ENCODE measurements at places on chromosomes 2 and 18.

GRCh38 chr2:172674034-172674967 is 61.3 kb upstream of the RAPGEF4 start:
- no peak for DNase-seq

GRCh38 chr2:4354164-4354563 is 650.8 kb downstream of the DCDC2C start:
- no peak for DNase-seq

- no peak for DNase-seq
Observed at GRCh38 chr2:129400826-129401225, 578.6 kb upstream of the RAB6C start.

GRCh38 chr18:49890041-49890440 is 76.7 kb upstream of the ACAA2 start:
- no peak for DNase-seq

GRCh38 chr18:75074196-75075015 is 134.5 kb downstream of the PTGR3 start:
- no peak for DNase-seq

DNA sequence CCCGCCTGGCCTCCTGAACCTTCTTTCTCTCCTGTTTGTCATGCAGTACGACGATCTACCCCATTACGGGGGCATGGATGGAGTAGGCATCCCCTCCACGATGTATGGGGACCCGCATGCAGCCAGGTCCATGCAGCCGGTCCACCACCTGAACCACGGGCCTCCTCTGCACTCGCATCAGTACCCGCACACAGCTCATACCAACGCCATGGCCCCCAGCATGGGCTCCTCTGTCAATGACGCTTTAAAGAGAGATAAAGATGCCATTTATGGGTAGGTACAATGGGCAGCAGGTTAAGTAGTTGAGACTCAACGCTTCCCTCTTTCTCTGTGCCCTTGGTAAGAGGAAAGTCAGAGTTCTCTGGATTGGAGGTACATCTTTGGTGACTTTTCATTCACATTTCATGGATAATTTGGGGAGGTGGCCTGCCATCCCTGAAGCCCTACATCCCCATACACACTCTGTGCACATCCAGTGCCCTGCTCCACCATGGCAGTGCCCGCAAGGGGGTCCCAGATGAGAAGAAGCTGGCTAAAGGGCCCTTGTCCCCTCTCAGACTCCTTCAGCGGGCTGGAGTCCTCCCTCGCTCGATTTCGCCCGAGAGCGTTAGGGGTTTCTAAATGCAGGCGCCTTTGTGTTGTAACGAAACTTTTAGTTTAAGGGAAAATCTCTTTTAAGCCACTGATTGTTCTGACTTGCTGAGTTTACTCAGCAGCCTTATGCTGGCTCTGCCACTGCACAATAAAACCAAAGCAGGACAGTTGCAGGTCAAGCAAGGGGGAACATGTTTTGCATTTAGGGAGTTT is 3.0 kb downstream of the MEIS1 start:
- no peak for DNase-seq

DNA sequence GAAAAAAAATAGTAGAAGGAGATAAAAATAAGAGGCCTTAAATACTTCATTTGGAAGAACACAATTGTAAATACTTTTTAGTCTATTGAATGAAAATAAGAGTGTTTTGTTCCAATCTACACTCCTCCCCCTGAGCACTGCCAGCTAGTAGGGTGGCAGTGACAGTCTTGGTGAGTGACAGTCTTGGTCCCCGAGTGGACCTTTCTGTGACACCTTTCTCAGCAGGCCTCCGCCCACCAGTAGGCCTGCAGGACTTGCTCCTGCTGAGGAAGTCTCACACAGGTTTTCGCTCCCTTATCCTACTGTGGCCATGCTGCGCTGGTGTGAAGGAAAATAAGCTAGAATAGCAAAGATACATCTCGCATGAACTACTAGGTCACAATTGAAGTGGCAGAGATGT is 666.8 kb downstream of the NR4A2 start:
- DNase-seq: no peak

- no peak for DNase-seq
Observed at GRCh38 chr2:70982971-70983370, 4.5 kb downstream of the ANKRD53 start.

DNA sequence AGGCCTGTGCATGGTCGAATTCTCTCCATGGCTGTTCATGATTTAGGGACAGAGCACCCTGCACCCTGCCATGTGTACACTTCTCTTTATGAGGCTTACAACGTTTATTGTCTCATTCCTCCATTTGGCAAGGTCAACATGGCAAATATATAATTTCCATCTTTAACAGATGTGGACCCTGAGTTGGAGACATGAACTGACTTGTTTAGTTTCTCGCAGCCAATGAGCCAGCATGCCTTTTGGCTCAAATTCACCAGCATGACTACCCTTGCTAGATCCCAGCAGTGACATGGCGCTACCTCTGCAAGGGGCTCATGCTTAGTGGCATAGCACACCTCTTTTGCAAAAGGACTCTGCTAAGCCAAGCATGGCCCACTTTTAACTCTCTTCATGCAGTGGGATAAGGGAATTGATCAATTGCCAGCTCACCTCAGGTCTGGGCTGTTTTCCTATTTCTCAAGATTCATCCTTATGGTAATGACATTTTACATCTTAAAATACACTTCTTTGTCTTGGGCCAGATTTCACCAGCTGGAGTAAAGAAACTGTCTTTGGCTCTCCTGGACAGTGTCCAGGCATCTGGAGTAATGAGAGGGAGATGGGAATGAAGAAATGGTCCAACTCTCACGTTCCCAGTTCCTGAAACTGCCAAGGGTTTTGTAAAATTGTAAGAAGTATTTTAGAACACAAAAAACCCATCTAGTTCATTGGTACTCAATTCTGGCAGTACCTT is 159.5 kb downstream of the SETBP1 start:
- DNase-seq: no peak

DNA sequence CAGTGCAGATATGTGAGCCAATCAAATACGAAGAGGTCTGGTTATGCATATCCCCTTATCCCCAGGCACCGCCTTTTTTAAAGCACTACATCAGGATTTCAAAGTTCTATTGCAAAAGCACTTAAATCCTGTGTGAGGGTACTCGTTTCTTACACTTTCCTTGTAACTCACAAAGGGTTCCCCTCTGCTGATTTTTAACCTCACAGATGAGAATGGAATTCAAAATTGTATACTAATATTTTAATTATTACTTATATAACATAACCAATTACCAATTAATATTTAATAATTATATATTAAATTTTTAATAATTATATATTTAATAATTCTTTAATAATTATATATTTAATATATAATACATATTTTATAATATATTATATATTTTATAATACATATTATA is 126.2 kb upstream of the MAPRE2 start:
- DNase-seq: no peak

DNA sequence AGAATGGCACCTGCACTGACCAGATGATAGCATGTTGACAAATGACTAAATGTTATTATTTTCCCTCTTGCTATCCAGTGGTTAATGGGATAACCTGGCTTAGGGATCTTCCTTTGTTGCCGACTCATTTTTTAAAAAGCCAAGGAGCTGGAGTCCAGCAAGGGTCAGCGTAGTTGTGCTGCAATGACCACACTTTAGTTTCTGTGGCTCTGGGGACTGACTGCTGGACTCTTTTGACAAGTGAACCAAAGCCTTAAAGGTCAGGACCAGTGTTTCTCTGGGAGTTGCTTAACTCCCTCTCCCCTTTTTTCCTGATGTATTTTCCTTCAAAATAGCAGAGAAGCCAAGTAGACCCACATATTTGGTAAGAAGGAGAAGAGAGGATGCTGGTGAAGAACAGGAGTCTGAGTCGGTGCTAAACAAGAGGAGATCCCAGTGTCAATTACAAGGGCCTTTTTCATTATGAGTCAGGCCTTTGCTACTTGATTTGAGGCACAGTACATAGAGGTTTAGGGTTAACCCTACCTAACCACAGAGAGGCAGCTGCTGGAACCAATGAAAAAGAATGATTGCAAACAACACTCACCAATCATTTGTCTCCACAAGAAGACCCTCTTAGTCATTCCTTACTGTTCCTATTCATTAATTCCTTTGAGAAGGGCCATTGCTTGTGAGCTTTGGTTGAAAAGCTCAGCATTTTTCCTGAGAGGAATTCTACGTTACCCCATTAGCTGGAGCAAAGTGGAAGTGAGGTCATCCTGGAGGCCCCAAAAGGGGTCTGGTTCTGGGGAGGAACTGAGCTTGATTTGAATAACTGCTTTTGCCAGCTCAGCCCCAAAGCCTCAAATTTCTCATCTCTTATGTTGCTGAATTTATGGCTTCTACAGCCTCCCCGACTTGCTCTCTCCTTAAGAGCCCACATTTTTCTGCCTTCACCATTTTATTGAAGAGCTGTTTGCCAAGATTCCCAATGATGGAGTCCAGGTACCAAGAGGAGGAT is 137.6 kb upstream of the HNMT start:
- DNase-seq: no peak

DNA sequence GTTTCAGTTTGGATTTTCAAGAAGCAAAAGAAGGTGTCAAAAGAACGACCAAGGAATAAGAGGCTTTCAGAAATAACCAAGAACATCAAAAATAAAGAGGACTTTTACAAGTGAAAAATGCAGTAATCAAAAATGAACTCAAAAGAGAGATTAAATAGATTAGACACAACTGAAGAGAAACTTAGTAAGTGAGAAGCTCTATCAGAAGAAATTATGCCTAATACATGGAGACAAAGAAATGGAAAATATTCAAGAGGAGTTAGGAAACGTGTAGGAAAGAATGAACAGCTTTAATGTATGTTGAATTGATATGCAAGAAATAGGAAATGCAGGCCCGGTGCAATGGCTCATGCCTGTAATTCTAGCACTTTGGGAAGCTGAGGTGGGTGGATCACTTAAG is 145.8 kb downstream of the ACOXL start:
- DNase-seq: no peak

DNA sequence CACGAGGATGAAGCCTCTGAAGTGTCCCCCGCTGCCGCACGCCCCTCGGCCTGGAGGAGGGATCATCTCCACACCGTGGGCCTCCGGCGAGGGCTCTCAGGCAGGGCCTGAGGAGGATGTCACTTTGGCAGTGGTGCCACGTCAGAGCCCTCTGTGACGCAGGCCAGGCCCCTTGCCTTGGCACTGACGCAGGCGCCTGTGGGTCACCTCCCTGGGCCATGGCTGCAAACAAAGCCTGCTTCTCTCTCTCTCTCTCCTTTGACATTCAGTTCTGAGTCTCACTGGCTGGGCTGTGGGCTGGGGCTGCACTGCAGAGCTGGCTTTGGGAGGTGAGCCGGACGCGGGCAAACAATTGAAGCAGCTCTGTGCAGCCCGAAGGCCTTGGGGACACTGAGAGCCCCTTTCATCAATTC is 273.7 kb downstream of the TWIST2 start:
- DNase-seq: no peak

DNA sequence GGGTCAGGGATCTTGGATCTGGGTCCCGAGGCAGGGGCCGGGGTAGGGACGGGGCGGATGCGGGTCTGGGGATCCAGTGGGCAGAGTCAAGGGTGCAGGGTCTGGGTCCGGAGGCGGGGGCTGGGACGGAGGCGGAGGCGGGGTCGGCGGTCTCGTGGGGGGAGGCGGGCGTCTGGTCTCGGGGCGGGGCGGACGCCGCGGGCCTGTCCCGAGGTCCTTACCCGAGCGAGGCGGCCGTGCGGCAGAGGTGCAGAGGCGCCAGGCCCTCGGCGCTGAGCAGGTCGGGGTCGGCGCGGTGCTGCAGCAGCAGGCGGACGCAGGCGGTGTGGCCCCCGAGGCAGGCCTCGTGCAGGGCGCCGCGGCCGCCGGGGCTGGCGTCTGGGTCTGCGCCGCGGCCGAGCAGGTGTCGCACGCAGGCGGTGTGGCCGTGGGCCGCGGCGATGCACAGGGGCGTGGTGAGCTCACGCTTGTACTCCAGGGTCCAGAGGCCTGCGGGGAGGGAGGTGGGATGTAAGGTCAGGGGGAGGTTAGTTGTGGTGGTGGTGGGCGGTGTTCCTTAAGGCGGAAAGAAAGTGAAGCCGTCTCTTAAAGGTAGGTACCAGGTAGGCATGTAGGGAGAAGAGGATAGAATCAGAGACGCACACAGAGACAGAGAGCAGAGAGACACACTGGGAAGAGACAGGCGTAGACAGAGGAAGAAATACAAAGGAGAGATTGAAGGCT is 26.6 kb downstream of the ASB18 start:
- no peak for DNase-seq

GRCh38 chr2:157480182-157480961 is 36.5 kb upstream of the CYTIP start:
- DNase-seq: no peak

GRCh38 chr2:209938906-209939305 is 63.5 kb upstream of the RPE start:
- DNase-seq: no peak

GRCh38 chr18:76260941-76261472 is 234.0 kb downstream of the ZNF516 start:
- no peak for DNase-seq

DNA sequence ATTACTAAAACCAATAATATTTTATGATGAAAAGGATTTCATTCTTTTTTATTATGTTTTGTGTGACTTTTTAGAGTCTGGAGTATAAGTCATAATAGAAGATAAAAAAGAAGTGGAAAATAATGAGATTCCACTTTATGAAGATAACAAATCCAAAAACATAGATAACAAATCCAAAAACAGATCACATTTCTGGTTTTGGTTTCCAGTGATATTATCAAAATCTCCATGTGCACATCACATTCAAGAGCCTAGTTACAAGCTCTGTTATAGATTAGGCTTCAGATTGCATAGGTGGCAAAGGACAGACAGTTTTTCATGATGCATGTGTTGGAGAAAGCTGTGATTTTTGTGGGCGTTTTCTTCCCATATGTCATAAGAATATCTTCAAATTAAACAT is 648.2 kb downstream of the STK39 start:
- no peak for DNase-seq

GRCh38 chr2:212197776-212198175 is 340.8 kb downstream of the ERBB4 start:
- DNase-seq: no peak

DNA sequence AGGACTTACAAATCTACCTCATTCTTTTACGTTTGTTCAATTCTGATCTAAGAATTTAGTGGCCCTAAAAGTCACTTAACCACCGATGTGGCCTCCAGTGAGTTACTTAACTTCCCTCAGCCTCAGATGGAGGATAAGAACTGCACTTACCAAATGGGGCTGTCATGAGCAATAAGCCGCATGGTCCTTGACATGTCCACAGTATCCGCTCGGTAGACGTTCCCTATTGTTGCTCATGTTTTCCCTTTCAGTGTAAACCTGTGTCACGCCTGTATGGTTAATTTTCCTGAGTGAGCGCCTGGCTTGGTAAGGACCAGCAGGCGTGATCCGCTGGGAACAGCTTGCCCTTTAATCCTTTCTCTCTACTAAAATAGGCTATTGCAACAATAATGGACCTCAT is 20.3 kb downstream of the SEC11C start:
- no peak for DNase-seq

DNA sequence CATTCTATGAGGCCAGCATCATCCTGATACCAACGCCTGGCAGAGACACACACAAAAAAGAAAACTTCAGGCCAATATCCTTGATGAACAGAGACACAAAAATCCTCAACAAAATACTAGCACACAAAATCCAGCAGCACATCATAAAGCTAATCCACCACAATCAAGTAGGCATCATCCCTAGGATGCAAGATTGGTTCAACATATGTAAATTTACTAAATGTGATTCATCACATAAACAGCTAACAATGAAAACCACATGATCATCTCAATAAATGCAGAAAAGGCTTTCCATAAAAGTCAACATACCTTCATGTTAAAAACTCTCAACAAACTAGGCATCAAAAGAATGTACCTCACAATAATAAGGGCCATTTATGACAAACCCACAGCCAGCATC is 65.3 kb downstream of the WDPCP start:
- DNase-seq: no peak

- no peak for DNase-seq
Observed at GRCh38 chr18:40607542-40608148, 1347.4 kb upstream of the PIK3C3 start.

All from effector CD8-positive, alpha-beta T cell (primary cell).